ENCODE measurements at places on chromosomes 5 and 9.

GRCh38 chr5:137022725-137023124 is 476.4 kb downstream of the SPOCK1 start:
- DNase-seq, result no peak

GRCh38 chr9:121067640-121068039 is 7.1 kb upstream of the CNTRL start:
- no peak for DNase-seq

DNA sequence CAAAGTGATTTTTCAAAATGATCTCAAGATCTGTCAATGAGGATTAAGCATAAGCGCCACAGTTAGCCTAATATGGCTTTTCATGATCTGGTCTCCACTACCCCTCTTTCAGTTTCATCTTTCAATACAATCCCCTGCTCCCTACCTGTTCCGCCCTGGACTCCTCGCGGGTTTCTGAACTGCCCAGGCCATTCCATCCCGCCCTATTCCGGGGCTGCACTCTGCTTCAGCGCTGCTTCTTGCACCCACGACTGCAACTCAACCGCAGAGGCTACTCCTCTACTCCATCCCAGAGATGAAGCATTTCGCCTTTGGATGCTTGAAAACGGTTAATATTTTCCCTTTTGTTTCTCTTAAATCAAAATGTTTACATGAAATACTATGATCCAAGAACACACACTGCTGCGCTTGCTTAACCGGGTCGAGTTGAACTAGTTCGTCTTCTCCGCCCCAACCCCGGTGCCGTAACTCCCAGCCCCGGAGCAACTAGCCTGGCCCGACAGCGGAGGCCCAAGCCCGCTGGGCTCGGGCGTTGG is 716 bp upstream of the OTULIN start:
- peak; percentile 71 for DNase-seq

DNA sequence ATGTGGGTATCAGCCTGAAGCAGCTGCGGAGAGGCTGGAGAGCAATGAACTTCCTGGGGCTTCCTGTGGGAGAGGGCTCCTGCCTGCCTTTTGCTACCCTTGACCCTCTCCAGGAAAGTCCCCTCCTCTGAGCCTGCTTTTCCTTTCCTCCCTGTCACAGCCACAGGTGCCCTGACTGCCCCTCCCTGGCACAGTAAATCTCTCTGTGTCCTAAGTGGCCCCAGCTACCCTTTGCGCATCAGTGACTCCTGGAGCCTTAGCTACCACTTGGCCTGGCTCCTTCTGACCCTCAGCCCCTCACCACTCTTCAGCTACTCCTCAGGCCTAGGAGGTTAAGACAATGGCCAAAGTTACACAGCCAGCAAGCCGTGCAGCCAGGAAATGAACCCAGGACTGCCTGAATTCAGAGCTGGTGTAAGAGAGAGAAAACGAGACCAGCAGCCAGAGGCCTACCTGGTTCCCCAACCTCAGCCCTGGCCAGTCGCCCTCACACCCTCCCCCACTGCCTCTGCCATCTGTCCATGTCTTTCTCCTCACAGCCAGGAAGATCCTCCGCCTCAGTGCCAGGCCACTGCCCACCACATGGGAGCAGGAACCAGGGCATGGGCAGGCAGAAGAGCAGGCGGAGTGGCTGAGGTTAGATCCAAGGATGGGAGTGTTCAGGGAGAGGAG is 18.6 kb downstream of the CNTFR start:
- no peak for DNase-seq

DNA sequence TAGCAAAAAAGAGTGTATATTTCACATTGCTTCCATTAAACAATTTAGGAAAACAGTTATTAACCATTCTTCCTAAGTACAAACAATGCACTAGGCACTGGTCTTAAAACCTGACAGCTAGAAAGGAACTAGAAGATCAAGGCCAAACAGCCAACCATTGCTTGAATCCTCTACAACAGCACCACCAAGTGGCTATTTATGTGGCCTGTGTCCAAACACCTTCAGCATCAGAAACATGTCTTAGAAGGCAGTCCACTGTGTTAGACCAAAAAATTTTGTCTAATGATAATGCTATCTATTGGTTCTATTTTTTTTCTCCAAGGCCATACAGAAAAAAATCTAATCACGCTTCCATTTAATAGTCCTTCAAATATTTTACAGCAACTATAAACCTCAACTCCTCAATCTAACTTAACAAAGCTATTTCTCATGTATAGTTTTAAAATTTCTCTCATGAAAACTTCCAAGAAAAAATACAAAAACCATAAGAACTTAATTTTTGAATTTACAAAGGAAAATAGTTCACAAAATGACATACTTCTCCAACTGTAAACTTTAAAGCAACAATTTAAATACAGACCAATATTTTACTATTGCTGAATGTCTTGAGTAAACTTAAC is 36.1 kb downstream of the CAAP1 start:
- DNase-seq, result peak; percentile 4

GRCh38 chr5:134051305-134051704 is 46.5 kb upstream of the VDAC1 start:
- DNase-seq, result no peak

DNA sequence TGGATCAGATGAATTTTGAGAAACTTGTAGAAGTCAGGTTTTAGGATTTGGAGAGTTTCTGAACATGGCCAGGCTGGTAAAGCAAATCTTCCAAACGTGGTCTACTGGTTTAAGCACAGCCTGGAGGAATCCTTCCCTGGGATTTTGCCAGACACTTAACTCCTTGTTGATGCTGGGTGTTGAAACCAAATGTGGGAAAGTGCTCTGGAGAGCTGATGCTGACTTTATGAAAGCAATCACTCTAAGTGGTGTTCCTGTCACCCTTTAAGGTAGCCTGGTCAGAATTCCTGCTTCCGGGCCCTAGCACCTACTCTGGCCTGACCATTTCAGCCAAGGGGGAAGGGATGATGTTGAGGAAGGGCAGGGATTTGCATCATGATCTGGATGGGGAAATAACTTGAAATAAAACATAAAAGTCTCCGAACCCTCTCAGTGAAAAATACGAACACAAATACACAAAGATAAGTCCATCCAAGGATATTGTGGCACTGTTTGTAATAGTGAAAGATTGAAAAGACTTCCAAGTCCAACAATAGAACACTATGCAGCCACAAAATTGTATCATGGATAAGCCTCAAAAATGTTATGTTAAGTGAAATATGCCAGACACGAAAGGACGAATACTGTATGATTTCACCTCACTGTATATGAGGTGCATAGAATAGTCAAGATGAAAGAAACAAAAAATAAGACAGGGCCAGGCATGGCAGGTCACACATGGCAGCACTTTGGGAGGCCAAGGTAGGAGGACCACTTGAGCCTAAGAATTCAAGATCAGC is 57.7 kb downstream of the PDE6A start:
- DNase-seq, result no peak
